ENCODE measurements at places on chromosomes 2 and 18. TPM values are rescaled to one million over a fixed set of nuclear protein-coding genes. Genes with fewer than 3 reads are reported as not detected.
A peak's percentile ranks its signal among the peaks of the same experiment; 100 is the strongest.

The DYSF gene
- total RNA-seq = 0.82 TPM

The RAMP1 gene
- total RNA-seq = 6.9 TPM

The FIGN gene
- 1.2 TPM for total RNA-seq

GRCh38 chr2:128495996-128496547 lies 177.4 kb upstream of the HS6ST1 start:
- no peak for DNase-seq

DNA sequence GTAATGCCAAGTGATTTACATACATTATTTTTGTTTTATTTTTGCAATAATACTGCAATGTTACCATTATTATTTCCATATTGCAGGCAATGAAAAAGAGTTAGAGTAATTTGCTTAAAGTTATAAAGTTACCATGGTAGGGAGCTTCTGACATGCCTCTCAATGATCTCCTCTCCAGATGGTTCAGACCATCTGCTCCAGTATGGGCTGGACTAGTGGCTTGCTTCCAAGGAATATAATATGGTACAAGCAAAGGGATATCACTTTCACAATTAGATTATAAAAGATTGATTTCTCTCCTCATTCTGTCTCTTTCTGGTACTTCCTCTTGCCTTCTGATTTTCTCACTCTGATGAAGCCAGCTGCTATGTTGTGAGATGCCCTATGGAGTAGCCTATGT lies 245.4 kb downstream of the INSIG2 start:
- no peak for DNase-seq

DNA sequence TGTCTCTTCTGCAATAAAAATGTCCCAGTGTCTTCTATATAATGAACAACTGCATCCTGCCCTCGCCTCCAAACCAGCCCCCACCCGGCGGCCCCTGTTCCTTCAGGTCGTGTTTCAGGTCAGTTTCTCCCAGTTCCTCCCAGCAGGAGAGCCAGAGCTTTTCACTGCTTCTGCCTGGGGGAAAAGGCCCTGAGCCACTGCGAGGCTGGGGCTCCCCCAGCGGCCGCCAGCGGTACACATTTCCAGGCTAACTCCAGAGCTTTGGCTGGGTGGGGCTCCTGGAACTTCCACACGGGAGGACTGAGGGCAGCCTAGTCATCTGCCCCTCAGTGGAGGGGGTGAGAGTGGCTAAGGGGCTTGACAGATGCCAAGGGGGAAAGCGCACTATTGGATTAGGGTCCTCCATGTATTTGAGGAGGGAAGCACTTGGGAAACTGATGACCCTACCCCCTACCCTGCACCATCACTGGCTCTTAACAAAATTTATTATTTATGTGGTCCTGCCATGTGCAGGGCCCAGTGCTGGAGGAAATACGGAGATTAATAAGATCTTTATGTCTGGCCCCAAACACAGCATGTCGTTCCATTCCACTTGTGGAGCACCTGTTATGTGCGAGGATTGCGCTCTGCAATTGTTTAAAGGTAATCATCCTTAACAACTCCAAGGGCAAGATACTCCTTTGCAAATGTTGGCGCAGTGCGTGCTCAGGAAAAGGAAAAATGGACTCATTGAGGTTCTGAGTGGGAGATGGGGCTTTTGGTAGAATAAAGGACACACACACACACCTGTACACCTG lies 17.3 kb upstream of the CYS1 start:
- DNase-seq = peak; percentile 77

DNA sequence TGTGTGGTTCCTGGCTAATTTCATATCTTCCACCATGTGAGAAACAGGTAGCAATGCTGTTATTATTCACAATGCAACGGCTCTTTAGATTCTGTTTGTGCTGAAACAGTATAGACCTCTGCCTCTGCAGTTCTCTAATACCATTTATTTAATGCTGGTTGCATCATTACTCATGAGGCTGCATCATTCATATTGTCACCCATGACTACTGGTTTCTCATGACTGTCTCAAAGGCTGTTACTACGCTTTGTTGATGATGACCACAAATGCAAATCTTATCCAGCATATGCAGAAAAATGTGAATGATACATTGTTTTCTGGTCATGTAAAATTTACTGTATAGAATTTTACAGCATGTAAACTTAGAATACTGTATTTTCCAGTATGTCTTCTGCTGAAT lies 22.5 kb downstream of the CAVIN2 start:
- no peak for DNase-seq

DNA sequence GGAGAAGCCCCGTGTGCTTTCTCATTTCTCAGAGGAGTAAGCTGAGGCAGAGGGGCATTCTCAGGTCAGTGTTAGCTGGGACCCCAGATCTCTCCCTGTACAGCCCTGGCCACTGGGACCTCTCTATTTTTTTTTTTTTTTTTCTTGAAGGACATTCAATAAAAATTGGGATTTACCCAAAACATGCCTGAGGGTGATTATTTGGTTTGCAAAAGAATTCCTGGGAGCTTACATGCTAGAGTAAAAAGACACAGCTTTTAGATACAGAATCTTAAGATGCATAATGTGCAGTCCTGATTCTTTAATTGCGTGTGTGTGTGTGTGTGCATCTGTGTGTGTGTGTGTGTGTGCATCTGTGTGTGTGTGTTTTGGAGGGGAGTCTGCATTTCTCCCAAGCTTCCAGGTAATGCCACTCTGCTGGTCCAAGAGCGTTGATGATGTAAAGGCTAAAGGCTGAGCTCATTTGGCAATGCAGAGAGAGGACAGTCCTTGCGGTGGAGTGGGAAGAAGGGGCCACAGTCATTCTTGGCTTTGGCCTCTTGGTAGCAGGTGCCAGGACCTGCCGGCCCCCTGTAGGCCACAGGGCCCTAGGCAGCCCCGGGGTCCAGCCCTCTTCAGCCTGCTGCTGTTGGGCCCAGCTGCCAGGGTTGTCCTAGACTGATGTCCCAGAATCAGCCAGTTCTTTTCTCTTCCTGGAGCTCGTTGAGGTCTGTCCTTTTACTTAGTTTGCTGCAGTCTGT lies 74.1 kb upstream of the MCFD2 start:
- no peak for DNase-seq

GRCh38 chr2:188966079-188966571 lies 8.0 kb upstream of the COL3A1 start:
- no peak for DNase-seq

GRCh38 chr18:49853011-49853410 lies 39.7 kb upstream of the ACAA2 start:
- DNase-seq = no peak

DNA sequence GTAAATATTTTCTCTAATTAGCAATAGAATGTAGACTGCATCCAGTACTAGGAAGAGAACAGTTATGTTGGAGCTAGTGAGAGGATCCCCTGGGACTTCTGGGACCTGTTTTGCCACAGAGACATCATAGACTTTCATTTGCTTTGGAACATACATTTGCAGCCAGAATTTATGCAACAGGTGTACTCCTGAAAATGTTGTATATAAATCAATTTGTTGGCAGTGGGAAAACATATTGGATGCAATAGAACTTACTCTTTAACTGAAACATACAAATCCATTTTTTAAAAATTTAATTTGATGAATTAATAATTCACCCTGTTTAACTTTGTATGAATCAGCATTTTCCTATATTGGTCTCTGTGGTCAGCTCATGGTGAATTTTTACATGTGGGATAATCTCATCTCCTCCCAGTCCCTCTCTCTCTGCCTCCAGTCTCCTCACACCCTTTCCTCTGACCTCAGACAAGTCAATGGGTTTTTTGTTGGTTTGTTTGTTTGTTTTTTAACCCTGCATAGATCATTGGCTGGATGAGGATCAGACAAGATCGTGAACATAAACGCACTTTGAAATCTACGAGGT lies 263.0 kb downstream of the LPIN1 start:
- no peak for DNase-seq
